ENCODE measurements at places on chromosomes 1 and 21.

DNA sequence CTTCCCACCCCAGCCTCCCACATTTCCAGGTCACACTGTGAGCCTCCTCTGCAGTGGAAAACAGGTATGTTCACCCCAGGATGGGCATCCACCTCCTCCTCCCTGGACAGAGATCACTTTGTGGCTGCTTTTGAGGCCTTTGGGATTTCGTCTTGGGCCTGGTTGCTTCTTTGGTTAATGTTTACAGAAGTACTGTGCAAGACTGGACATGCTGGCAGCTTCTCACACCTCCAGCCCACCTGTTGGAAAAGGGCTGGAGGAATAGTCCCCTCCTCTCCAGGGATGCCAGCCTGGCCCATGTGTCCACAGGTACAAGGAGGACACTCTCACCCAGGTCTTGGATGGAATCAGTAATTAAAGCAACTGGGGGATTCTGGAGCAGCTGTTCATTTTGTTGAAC is 56.1 kb downstream of the KAZN start:
- DNase-seq, result no peak

- peak; percentile 55 for DNase-seq
Observed at GRCh38 chr1:38005195-38006007, at the start of gene FHL3. TSS of gene FHL3 (minus strand) at chr1:38005514. CDS start at chr1:37999412, 6,102 bp downstream.

DNA sequence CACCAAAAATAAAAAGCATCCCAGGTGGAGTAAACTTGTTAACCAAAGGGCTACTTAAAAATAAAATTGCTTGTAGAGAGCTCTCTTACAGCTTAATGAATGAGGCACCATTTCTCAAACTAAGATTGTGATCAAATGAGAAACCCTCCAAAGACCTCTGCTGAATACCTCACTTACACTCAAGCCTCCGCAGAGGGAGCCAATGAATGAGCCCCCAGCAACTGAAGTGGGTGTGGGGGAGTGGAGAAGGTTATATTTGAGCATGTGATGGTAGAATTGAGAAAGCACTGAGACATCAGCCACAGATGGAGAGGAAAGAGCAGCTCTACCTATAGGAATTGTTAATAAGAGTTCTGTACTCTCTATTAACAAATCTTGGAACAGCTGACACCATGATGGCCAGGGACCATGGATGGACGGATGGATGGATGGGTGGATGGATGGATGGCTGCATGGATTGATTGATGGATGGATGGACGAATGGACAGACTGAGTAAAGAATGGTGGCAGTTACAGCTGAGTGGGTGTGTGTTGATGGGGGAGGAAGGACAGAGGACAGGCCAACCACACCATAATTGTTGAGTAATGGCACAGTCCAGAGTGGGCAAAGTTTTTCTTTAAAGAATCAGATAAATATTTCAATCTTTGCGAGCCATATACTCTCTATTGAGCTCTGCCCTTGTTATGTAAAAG is 20.3 kb upstream of the TIAM1 start:
- DNase-seq, result no peak

GRCh38 chr1:19219451-19219850 is 9.4 kb upstream of the UBR4 start:
- no peak for DNase-seq

DNA sequence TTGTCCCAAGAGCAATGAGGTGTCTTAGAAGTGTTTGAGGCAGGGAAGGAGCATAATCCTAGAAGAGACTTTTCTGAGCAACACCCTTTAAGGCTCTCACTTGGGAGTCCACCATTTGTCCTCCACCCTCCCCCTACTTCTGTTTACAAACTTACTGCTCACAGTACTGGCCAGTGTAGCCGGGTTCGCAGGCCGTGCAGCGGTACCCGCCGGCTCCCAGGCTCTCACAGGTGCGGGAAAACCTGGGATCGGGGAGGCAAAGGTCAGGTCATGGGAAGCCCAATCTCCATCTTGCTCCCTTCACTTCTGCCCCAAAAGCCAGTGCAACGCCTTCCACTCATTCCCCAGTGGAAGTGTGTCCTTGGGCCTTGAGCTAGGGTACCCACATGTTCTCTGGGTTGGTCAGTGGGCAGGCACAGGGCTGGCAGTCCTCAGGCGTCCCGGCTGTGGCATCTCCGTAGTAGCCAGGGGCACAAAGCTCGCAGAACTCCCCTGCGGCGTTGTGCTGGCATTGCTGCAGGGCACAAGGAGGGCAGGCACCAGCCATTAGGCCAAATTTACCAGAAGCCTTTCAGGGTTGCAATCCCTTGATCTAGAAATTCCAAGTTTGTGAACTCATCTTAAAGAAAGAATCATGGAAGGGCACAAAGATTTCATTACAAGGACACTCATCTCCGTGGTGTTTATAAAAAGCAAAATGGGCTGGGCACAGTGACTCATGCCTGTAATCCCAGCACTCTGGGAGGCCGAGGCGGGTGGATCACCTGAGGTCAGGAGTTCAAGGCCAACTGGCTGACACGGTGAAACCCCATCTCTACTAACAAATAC is 49.8 kb downstream of the LDLRAD2 start:
- DNase-seq, result peak; percentile 38

GRCh38 chr1:1869469-1869868 is 21.4 kb downstream of the GNB1 start:
- no peak for DNase-seq

DNA sequence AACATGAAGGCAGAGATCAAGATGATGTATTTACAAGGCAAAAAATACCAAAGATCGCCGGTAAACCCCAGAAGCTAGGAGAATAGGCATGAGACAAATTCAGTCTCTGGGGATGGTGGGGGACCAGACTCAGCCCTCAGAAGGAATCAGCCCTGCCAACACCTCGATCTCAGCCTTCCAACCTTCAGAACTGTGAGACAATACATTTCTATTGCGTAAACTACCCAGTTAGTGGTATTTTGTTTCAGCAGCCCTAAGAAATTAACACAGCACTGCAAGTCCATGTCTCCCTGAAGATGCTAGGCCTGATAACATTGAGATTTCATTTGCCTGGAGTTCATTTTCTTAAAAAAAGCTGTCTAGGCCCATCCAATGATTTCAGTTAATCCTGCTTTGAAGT is 622.5 kb downstream of the PTPRC start:
- no peak for DNase-seq

DNA sequence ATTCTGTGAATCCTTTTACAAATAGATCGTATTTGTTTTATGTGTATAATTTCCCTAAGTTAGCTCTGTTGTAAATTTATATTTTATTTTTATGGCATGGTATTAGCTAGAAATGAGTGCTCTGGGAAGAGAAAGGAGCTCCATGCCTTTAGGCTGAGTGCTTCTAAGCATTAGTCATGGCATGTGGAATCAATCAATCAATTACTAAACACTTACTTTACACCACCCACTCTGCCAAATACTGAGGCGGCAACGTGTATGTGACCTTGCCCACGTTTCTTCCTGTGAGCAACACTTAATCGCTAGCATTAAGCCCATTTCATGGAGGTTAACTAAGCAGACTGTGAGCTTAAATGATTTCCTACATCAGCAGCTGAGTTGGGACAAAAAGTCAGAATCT is 7.2 kb upstream of the BECN2 start:
- no peak for DNase-seq

DNA sequence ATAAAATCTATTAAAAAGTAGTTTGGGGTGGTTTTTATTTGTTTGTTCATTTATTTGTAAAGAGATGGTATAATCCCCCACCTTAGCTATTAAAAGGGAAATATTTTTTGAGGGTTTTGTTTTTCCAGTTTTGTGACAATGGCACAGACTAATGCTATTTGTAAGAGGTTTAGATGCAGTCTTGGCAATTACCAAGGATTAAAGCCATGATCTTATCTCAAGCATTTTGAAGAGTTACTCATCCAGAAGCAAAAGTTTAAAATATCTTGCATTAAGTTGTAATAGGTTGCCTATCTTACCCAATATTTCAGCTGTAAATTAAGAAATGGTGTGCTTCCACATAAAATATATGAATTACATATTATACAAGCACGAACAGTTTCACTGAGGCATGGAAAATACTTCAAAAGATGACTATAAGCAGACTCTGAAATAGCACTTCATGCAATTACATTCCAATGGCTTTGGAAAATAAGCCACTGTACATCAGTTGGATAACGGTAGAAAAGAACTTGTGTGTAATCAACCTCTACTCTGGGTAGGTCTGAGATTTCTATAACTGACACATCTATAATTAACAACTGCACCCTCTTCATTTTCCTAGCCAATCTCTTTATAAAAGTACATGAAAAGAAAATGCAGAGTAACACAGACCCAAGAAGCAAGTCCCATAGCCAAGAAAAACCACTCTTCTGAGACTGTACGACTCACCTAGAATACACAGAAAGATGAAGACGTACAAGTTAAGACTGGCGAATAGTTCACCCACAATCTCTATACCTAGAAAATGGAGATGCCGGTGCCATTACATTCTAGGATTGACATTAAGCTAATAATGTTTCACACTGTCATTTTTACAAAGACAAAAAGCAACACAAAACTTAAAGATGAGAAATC is 95.2 kb downstream of the PTPN14 start:
- no peak for DNase-seq

DNA sequence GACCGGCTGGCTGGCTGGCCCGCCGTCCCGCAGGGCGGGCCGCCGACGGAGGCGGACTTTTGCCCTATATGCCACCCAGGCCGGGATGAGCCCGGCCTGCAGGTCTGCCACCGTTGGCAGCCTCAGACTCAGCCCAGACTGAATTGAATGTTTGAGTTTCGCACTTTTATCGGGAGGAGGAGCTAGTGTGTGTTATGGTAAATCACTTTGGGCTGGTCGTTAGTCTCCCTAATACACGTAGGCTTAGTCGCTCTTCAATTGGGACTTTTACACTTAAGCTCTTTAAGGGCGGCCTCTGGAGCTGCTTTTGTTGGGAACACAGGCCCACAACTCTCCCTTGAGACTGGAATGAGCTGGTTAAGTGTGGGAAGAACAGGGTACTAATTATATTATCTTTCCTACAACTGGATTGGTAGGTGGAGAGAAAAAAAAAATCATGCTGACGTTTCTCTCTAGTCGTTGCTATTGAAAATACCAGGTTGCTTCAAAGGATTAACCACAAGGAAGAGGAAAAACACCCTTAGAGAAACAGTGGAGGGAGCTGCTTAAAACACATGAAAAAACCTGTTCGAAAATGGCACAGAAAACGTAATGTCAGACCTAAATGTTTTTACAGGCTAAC is 1.4 kb upstream of the IRF2BP2 start:
- DNase-seq, result peak; percentile 94

DNA sequence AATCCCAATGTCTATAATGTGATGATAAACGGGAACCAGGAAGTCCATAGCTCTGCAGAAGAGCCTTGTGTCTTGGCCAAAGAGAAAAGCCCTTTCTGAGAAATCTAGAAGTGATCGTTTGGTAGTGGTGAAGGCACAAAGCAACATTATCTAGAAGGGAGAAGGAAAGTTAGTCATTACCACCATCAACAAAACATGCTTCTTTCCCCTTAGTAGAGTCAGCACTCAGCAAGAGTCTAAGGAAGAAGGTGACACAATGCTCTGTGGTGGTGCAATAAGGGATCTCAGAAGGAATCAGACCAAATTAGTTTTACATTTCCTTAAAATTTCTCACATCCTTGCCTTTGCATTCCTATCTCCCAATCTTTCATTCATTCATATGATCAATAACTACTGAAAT is 134.4 kb upstream of the PRDX6 start:
- DNase-seq, result peak; percentile 7

DNA sequence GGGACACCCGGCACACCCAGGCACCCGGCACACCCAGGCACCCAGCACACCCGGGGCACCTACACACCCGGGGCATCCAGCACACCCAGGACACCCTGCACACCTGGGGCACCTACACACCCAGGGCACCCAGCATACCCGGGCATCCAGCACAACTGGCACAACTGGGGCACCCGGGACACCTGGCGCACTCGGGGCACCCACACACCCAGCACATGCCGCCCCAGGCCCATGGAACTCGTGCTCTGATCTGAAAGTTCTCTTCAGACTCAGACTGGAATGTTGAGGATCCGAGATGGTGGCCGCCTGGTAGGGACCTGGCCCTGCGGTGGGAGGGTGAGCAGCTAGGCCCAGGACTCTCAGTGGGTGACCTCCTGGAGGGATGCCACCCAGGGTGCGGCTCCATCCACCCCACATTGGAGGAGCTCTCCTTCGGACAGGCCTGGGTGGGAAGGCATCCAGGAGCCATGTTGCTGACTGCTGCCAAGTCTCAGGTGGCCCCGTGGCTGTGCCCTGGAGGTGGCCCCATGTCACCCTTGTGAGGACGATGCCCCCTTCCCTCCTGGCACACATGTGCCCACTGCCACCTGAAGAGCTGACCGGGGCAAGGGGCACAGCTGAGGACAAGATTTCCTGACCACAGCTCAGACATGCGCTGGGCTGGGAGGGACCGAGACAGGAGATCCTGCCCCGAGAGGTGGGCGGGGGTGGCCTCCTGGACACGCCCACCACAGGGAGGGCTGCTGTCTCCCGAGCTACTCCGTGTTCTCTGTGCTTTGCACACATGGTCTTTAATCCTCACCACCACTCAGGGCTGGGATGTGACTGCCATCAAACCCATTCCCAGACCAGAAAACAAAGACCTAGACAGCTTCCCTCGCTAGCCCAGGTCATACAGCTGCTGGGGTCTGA is 37.0 kb downstream of the UBE2G2 start:
- peak; percentile 16 for DNase-seq

DNA sequence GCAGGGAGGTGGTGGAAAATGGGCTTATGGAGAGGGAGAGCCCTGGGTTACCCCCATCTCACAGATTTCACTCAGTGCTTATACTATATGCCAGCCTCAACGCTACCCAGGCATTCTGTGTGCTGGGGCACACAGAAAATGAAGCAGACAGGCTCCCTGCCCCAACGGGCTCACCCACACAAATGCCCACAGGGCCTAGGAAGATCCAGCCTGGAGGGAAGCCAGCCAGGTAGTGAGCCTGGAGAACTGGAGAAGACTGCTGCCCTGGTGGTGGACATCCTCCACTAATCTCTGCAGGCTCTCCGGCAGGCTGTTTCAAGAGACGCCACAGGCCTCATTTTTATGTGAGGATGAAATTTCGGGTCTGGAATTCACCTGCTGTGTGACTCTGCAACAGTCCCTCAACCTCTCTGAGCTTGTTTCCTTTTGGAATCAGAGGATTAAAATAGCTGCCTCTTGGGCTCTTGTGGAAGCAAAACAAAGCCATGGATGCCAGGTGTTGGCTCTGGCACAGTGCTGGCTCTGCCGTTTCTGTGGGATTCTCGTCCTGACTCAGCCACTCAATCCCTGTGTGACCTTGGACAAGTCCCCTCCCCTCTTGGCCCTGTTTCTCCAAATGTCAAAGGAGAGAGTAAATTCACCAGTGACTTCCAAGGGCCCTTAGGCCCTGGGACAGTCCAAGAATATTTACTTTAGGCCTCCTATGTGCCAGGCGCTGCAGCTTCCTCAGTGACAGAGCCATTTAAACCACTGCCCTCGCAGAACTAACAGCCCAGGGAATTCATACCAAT is 3.6 kb downstream of the PAQR7 start:
- DNase-seq, result no peak

DNA sequence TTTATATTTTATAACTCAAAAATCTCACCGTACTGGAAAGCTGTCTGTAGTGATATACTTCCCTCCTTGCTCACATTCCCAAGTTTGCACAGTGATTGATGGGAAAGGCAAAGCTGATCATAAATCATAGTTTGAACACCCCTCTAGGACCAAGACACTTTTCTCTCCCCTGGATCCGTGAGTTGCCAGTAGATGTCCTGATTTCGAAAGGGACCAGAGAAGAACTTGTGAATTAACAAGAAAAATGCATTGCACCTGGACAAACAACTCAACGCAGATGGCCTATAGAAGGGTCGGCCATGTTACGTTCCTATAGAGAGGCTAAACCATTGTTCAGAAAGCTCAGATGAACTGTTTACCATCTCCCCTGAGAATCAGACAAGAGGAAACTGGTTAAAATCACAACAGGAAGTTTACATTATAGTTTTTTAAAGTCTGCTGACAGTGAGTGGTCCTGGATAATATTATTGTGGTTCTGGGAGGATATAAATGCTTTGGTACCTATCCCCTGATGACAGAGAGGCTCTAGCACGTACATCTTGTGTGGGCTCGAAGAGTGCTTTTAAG is 124.0 kb upstream of the SLC45A1 start:
- no peak for DNase-seq
